ENCODE measurements at places on chromosomes 5 and 9.

GRCh38 chr9:3629495-3629894 lies 103.7 kb upstream of the RFX3 start:
- DNase-seq: no peak

DNA sequence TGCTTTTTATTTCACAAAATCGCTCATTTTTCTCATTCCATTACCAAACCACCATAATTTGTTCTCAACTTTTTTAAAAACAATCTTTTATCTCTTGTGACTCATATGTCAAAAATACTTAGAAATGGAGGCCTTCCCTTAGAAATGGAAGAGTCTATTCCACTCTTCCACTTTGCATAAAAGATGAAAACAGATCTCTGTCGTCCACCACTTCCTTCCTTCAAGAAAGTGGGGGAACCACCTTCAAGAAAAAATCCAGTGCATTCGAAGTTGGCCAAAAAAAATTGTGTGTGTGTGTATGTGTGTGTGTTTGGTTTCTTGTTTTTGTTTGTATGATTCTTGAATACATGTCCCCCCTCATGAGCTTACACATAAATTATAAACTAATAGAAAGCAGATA lies 628.8 kb upstream of the DMAC1 start:
- no peak for DNase-seq

DNA sequence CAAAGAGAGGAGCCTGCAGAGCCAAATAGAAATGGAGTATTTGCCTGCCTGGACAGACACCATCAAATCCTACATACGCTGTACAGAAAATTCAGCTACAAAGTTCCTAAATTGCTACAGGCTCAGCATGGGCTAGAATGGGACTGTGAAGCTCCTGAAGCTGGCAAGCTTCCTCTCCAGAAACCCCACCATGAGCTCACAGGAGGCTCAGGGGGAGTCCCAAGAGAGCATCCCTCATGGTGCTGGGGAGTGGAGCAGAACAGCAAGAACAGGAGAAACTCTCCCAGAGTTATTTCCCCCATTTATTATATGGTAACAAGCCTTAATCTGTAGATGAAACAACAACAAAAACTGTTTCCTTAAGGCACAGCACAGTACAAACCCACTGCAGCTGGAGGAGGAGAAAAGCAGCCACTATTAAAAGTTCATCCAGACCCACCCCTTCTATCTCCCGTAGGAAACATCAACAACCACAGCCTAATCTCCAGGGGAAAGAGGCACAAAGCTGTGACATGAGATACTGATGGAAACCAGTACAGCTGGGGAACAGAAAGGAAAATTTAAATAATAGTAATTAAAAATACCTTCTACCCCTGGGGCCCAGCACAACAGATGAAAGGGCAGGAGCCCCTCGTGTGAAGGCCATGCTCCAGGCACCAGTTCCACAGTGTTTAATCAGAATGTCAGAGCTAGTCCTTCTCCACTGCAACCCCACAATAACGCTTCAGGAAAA lies 548.5 kb downstream of the MTRR start:
- no peak for DNase-seq

GRCh38 chr9:129245276-129245675 lies 67.2 kb upstream of the IER5L start:
- no peak for DNase-seq

- no peak for DNase-seq
Measured at GRCh38 chr5:127978738-127979300, 104.7 kb upstream of the SLC12A2 start.

DNA sequence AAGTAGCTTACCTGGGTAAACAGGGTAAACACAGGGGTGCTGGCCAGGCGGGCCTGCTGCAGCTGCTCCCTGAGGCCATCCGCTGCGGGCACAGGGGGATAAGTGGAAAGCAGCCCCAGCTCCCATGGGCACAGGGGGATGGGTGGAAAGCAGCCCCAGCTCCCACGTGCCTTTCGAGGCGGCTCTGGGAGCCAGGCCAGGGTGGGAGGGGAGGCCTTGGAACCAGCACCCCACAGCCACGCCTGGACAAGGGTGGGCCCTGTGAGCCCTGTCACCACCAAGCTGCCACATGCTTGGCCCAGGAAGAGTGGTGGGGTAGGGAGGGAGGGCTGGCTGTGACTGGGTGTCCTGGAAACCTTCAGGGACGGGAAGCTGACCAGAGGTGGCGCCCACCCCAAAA lies 7.8 kb upstream of the CARD9 start:
- no peak for DNase-seq

GRCh38 chr9:116219686-116220085 lies 66.1 kb downstream of the PAPPA start:
- no peak for DNase-seq

DNA sequence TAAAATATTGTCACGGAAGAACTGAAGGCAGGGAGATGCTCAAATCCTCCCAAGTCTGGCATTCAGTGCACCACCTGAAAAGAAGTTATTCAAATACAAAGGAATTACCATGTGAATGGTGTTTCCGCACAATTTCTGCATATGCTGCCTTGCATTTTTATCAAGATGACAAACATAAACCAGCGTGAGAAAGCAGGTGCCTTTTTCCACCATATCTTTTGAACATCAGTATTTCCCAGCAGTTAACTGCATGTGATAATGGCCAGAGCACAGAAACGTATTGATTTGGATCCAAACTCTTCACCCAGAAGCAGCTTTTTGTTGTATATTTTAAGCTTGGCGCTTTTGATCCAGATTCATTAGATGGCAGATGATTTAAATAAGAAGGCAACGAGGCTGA lies 808.0 kb downstream of the TLE1 start:
- no peak for DNase-seq

DNA sequence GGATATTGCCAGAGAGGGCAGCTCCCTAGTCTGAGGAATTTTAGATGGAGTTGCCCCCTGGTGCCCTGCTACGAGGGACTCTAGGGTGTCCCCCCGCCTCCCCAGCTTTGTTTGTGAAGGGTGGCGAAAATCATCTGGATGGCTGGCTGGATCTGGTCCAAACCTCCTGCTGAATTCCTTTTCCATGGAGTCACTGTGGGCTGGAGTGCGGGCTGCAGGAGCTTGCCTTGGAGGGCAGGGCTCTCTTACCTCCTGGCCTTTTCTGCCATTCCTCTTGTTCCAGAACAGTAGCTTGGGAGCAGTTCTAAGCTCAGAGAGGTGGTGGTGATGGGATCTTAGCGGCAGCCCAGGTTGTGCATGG lies 2.1 kb downstream of the SYNPO start:
- no peak for DNase-seq

- no peak for DNase-seq
Measured at GRCh38 chr9:34163434-34163833, 15.4 kb upstream of the UBAP1 start.

GRCh38 chr5:67331296-67331925 lies 134.8 kb upstream of the CD180 start:
- DNase-seq: no peak

DNA sequence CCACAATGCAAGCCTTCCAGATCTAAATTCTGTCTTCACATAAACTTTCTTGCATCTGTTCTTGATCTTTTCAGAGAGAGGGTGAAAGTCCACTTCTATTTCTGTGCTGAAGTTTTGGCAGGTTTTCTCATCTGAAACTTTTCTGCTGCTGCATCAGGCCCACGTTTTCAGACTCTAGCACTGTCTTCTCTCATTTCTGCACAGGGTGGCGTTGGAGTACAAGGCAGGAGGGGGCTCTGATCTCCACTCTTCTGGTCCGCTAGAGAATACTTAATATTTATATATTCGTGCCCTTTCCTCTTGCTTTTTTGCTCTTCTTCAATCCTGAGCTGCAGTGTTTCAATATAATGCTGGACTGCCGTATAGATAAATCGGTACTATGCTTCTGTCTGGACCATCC lies 204.0 kb upstream of the PRDM9 start:
- DNase-seq: no peak

DNA sequence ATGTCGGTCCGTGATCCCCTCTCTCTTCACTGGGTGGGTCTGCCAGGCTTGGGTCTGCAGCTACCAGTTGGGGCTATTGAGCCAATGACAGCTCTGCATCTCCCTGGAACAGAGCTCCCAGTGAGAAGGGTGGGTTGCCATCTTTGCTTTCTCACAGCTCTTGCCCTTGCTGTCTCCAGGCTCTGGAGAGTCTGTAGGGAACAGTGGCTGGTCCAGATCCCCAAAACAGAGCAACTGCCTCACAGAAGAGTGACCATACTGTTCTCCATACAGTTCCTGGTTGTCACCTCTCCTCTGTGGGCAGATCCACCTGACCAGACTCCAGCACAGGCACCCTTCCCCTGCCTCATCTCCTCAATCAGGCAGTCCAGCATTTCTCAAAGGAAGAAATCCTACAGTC lies 5.2 kb upstream of the IFNA17 start:
- no peak for DNase-seq

Data from NCI-H2081 treated with DMSO at 0.1 percent for 48 hours (cell line).